ENCODE measurements at places on chromosomes 1 and 21.

DNA sequence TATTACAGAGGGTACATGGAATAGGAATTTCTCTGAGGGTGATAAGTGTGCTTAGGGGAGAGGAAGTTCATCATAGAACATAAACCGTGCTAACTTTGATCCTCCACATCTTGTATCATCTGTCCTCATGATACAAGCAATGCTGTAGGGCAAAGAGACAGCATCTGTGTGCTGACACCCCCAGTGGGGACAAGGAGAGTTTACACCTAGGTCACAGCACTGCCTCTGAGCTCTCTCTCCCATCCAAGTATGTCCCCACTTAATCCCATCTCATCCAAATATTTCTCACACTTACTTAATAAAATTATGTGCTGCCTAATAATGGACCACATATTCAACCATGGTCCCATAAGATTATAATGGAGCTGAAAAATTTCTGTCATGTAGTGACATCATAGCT lies 4.3 kb upstream of the TEDDM1 start:
- DNase-seq: no peak

- DNase-seq: no peak
These were observed 430.6 kb upstream of the BRINP3 start for GRCh38 chr1:190908246-190908645.

DNA sequence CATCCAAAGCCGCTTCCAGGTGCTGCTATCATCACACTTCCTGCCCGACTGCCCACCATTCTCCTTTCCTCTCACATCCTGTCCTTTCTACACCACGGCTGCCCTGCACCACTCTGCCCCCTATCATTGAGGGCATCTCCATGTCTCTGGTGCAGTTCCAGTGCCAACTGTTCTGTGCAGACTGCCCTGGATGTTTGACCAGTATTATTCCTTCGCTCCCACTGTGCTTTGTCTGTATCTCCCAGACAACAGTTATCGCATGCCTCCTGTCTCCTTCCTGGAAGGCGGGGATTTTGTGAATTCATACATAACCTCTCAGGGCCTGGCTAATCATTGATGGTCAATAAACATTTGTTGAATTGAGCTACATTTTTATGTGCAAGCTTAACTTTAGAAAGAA lies 63.6 kb upstream of the GNG12 start:
- no peak for DNase-seq

- DNase-seq: no peak
These were observed 237.4 kb downstream of the LMX1A start for GRCh38 chr1:165119086-165119485.

DNA sequence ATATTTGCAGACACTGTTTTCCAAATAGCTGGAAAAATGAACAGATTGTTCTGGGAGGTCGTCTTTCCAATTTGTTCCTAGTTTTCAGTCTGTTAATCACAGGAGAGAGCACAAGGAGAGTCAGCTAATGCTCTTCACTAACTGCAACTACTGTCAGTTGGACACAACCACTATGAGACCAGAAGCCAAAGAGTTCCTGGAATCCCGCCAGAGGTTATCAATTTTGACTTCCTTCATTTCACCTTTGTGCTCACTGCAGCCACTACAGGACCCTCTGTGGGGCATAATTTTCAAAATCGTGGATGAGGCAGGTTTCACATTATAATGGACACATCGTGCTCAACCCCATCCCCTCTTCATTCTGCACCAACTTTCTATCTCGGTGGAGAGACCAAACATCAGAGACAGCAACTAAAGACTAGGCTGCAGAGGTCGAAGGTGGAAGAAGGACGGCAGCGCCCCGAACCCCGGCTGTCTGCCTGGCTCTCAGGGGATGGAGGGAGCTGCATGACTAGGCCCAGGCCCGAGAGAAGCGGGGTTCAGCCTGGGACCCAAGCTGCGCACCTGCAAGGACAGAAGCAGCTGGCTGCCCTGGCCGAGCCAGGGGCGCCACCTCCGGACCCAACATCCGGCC lies 602 bp downstream of the KIAA0319L start:
- DNase-seq: no peak

- DNase-seq: no peak
These were observed 241.8 kb upstream of the USP24 start for GRCh38 chr1:55456971-55457370.

DNA sequence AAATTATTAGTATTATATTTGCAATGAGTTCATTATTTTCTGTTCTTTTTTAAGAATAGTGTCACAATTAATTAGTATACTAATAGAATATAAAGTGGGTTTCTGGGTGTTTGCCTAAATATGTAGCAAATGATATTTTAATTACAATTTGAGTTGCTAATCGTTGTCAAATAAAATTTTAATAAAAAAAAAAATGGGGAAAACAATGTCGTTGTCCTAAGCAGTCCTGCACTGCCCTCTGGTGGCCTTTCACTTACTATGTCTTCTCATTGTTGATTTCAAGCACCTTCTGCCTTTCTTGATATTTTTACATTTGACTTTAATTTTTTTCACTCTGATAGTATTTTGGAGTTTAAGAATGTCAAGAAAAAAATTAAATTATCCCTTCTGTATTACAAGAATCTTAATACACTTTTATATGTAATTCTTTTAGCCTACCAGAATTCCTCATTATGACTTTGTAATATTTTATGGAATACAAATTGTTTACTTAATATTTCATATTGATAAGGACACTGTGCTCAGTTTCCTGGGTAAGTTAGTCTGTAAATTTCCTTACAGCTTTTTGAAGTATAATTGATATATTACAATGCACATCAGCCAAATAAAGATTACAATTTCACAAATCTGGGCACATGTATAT lies 104.5 kb upstream of the FMN2 start:
- DNase-seq: no peak

DNA sequence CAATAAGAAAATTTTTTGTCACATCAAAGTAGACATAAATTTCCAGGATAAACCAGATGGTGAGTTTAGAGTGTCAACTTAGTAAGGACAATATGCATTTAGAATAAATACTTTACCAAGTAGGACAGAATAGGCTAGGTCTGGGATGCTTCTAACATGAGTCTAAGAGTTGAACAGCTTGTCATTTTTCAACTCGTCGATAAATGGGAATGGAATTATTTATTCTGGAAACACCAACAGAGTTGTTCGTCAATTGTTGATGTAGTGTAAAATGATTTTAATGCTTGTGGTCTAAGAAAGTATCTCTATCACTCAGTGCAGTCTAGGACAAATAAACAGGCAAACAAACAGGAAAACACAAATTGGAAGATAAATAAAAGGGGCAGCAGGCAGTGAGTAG lies 358.4 kb upstream of the ST6GALNAC5 start:
- no peak for DNase-seq

DNA sequence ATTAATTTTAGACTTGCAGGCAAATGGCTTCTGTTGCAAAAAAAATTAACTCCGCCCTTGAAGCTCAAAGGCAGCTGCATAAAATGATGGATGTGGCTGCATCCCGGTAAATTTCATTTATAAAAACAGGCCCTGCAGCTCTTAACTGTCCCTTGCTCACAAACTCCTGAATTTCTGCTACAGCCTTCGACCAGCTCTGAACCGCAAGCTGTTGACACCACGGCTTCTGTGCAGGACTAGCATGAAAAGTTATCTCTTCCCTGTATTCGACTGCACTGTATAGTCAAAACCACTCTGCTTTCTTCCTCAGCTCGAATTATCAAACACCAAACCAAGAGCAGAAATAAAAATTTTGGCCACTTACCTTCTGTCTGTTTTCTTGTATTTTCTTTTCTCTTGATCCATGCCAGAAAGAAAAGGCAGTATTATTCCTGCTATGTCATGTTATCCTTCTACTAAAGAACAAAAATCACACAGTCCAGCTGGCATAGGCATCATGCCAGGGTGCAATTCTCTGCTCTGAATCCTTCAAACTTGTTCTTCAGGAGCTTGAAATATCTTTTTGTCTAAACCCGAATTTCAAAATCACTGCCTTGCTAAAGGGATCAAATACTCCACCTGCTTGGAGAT lies 195.5 kb upstream of the NCAM2 start:
- no peak for DNase-seq
